ENCODE measurements at places on chromosomes 11 and 22.

DNA sequence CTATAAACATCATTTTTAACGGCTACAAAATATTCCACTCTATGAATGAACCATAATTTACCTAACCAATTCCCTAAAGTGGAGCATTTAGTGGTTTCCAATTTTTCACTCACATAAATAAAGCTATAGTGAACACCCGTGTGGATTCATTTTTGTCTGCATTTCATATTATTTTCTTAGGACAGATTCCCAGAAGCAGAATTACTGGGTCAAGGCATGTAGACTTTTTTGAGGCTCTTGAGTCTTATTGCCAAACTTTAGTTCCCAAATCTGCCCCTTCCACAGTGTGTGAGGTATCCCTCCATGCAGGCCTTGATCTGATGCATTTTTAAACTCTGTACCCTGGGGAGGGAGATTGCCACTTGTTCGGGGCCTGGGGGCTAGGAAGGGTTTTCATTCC, 198.2 kb downstream of the TENM4 start:
- DNase-seq: peak; percentile 61

DNA sequence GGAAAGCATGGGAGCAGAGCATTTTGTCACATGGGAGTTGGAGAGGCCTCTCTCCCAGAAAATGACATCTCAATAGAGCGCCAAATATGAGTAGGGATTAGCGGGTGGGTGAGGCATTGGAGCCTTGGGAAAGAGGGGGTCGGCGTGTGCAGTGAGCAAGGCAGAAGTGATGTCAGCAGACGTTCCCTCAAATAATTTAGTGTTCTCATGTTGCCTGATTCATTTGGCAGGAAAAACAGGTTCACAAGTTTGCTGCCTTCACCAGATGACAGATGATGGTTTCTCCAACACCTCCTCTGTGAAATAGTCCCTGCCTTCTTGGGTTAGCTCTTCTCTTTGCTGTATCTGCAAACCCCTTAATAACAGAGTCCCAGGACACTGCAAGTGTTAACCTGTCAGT, 118.5 kb upstream of the ARHGAP20 start:
- no peak for DNase-seq

GRCh38 chr11:17702876-17703275, 16.5 kb upstream of the MYOD1 start:
- no peak for DNase-seq

GRCh38 chr22:29484642-29485041, 4.6 kb downstream of the NEFH start:
- no peak for DNase-seq

- DNase-seq: no peak
Measured at GRCh38 chr11:71102251-71102995, 150.0 kb downstream of the SHANK2 start.

GRCh38 chr22:19959043-19959586, 17.5 kb upstream of the TXNRD2 start:
- peak; percentile 51 for DNase-seq

- DNase-seq: peak; percentile 12
Measured at GRCh38 chr11:85855341-85855656, at the start of gene CCDC83. TSS of gene CCDC83 (plus strand) at chr11:85855383. CDS start at chr11:85865124, 9,741 bp downstream.

- DNase-seq: no peak
Measured at GRCh38 chr11:43685440-43685839, 4.9 kb downstream of the HSD17B12 start.

DNA sequence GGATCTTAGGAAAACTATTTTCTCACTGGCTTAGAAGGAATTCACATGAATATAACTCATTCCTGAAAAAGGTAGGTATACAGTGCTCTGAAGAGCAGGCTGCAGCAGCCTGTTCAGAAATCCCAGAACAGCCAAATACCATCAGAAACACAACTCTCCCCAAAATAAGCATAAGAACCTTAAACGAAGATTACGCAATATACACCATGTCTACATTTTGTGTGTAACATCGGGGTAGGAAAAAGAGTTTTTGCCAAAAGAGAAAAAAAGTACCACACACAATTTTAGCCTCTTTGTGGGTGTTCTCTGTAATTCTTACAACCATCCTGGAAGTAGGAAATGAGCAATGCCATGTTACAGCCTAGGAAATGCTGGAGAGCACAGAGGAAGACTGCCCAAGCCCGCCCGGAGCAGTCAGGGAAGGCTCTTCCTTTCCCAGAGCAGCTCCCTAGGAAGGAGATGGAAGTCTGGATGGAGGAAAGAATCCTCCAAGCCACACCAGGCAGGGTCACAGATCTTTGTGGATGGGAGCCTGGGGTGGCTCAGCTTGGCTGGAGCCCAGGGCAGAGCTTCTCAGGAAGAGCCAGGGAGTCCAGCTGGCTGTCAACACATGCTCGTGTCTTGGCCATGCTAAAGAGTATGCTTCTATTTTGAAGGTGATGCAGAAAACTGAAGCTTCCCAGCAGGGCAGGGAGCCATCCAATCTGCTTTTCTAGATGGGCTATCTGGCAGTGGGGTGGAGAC, 49.7 kb upstream of the ARFGAP3 start:
- peak; percentile 49 for DNase-seq

DNA sequence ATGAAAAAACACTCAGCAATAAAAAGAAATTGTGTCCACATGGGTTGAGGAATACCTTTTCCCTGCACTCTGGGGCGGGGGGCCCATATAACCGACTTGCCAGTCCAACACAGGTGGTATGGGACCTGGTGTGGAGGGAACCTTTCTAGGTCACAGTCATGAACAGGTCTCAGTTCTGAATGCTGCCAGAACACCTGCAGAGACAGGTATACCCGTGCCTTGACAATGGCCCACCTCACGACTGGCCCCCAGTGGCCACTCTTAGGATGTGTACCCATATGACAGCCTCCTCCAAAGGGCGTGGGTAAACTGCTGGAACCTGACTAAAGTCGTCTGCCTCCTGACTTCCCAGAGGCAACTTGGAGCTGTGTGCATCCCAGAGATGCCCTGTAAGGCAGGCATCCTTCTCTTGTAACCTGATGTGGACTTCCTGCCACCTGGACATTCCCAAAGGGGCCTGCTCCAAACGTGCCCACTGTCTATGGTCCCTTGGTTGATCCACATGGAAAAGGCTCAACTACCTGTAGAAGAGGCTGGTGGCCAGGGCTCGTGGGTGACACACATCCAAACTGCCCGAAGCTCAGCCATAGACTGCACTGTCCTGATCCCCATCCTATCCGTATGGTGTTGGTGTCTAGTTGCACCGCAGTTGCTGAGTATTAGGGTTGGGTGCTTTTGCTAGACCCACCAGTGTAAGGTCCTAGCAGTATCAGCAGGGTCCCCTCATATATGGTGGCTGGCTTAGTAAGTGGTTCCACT, 859.3 kb downstream of the BRD1 start:
- DNase-seq: no peak
